NCI-H1092 (cell line): ENCODE measurements at places on chromosomes 13 and 19.
A peak's percentile ranks its signal among the peaks of the same experiment; 100 is the strongest.

DNA sequence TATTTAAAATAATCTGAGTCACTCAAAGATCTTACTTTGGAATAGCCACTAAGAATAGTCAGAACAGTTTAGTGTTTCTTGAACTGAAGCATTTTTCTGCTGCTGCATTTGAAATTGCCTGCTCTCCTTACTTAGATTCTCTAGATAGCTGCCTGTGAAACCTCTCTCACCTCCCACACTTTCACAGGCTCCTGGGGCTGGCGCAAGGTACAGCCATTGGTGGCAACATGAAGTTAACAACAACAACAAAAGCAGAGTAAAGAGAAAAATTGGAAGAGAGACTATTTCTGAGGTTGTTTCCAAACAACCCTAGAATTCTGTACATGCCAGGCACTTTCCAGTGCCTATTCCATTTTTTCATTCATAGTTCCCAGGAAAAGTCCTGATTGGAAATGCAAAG is 25.3 kb downstream of the SLITRK5 start:
- DNase-seq: no peak

GRCh38 chr13:112066624-112067004 is 335 bp upstream of the SOX1 start:
- DNase-seq: peak; percentile 99

DNA sequence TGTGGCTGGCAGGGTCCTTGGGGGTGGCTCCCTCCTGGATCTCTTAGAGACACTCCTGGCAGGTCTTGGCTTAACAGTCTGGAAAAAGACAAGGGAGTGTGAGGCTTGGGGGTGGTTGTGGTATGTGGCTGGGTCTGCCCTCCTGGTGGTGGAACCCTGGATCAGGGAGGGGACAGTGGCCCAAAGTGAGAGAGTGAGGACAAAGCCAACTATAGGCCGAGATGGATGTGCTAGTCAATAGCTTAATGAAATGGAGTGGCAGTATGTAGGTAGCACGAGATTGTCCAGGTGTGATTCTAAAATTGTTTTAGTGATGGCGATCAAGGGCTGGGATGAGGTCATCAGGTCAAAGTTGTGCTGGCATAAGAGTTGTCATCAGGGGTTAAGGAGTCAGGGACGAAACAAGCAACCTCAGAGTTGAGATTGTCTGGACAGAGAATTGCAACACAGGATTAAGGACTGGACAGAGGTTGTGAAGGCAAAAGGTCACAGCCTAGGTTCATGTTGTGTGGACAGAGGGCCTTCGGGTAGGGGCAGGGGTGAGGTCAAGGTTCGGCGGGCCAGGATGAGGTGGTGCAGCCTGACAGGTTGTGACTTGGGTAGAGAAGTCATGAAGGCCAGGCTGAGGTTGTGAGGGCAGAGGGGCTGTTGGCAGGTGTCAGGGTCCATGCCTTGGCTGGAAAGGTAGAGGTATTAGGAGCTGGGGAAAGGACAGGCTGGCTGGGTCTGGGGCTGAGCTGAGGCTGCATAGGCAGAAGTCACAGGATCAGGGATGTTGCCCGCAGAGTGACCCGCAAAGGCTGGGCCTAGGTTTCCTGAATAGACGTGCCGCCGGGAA is 4.5 kb upstream of the RASAL3 start:
- DNase-seq: no peak

DNA sequence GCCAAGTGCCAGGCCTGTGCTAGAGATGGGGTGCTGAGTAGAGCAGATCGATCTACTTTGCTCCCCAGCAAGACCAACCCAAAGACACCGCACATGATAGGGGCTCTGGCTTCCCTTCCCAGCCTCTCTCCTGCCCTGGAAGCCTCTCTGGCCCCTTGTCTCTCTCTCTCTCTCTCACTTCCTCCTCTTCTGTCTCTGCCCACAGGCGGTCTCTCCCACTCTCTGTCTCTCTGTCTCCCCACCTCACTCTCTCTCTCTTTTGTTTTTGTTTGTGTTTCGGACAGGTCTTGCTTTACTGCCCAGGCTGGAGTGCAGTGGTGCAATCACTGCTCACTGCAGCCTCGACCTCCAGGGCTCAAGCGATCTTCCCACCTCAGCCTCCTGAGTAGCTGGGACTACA is 1.3 kb downstream of the SELENOV start:
- DNase-seq: no peak

- DNase-seq: no peak
Measured at GRCh38 chr19:19745496-19746285, 12.8 kb upstream of the ZNF14 start.

GRCh38 chr19:34794066-34794960 is 21.3 kb upstream of the ZNF599 start:
- DNase-seq: no peak

GRCh38 chr19:57992841-57993240 is 9.8 kb downstream of the ZNF606 start:
- DNase-seq: no peak

- no peak for DNase-seq
Measured at GRCh38 chr13:85230691-85231093, 568.5 kb downstream of the SLITRK6 start.

DNA sequence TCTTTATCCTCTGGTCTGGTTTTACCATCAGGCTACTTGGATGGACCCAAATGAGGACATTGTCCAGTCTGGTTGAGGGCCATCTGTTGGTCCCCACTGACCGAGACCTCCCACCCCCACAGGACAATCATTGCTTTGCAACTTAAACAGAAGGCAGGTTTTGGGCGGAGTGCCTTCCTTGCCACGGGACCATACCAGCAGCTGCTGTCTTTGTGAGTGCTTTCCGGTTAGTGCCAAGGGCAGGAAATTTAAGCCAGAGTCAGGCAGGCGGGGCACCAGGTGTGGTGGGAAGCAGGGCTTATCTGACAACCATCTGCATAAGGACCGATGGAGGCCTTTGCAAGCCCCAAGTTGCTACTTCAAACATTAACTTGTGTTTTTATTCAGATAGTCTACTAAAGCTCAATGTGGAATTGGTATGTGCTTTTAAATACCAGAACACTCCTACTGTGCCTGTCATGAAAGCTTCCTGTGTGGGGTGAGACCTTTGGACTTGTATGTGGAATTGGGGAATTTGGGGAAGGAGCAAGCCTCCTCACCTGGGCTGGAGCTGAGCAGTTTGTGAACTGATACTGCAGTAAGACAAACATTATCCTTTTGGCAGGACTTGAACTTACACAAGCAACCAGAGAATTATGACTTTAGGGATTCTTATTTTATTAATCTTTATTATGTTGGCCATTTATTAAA is 39.3 kb upstream of the UBE2L5 start:
- no peak for DNase-seq

DNA sequence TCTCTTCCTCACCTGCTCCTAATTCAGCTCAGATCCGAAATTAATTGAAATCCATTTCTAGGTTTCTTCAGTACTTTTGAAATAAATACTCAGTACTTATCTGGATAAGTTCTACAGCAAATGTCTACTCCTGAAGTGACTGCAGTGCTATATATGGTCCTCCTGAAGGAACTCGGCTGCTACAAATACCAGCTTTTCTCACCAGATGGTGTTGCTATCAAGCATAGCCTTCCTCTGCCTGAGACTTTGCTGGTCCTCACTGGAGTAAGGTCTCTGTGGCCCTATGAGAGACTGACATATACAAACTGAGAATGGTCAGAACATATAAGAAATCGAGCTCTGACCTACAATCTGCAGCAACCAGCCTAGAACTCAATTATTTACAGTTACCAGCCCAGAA is 161.6 kb downstream of the NDFIP2 start:
- DNase-seq: no peak

DNA sequence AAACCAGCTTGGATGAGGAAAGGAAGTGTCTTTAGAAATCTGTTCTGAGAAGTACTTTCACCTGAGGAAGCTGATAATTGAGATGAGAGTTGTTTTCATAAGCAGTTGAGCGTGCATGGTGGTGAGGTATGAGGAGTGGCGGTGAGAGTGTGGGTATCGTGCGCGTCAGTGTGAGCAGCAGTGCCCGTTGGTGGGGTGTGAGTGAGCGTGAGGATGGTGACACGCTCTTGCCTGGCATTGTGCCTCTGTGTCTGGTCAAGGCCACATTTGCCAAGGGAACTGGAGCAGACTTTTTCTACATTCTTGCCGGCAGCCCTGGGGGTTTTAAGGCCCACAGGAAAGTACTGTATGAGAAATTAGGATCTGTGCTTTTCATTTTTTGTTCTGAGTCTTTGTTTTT is 36.5 kb upstream of the TEX29 start:
- DNase-seq: no peak

DNA sequence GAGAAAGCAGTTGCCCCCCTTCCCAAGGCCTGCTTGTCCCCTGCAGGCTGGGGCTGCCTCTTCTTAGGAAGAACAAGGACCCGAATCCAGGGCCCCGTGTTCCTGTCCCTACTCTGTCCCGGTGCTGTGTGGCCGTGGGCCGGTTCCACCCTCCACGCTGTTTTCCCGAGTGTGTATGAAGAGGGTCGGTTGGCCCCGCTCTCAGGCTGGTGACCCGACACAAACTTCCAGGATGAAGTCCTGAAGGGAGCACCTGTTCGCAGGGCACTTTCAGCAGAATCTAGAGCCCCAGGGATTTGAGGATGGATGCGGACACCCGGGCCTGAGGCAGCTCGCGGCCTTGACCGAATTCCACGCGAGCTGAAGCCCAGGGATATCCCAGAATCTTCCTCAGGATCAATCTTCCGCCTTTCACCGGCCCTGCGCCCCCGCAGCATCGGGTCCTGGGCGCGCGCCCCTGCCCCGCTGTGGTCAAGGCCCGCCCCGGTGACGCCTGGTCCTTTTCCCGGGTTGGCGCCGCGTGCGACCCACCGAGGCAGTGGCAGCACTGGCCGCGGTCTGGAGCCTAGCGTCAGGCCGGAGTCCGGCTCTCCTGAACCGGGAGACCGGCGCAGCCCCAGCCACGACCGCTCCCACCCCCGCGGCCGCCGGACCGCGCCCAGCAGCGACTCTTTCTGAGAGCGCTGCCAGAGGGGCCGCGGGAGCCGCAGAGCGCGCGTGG is 528 bp upstream of the CHST8 start:
- DNase-seq: no peak

- peak; percentile 85 for DNase-seq
Measured at GRCh38 chr19:18700501-18701249, 17.2 kb downstream of the CRTC1 start.

- no peak for DNase-seq
Measured at GRCh38 chr19:47230921-47231214, at the start of gene BBC3. BBC3 (minus strand) TSS chr19:47231199; CDS start chr19:47228431, 2,768 bp downstream.
